ENCODE measurements at places on chromosomes 12 and 14.

GRCh38 chr14:101789222-101789621, 27.7 kb downstream of the PPP2R5C start:
- no peak for DNase-seq

DNA sequence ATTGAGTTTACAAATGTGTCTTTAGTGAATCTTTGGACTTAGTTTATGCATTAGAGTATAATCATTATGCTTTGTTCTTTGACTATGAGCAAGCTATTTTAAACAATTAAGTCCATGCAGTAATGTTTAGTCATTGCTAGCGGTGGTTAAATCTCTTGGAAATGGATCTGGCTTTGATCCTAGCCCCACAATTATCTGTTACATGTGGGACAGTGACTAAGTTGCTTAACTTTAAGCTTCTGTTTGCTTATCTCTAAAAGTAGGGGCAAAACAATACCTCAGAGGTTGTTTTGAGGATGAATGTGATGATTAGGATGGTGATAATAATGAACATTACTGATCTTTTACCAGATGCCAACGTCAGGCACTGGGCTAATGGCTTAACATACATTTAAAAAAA, 124.2 kb downstream of the NPAS3 start:
- no peak for DNase-seq

GRCh38 chr12:109640961-109641360, 67.4 kb downstream of the MVK start:
- DNase-seq: no peak

DNA sequence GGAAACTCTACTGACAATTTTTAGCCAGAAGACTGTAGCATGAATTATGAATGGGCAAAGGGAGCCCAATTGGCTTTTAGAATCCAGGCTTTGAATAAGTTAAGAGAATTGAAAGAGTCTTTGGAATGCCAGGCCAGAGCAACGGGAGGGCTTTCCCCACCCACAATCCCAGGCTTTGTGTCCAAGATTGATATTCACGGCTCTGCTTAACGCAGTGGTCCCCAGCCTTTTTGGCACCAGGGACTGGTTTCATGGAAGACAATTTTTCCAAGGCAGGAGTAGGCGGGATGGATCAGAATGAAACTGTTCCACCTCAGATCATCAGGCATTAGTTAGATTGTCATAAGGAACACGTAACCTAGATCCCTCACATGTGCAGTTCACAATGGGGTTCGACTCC, 79.6 kb downstream of the EPS8 start:
- no peak for DNase-seq

GRCh38 chr14:79325557-79325956, 885.7 kb downstream of the DIO2 start:
- DNase-seq: no peak

DNA sequence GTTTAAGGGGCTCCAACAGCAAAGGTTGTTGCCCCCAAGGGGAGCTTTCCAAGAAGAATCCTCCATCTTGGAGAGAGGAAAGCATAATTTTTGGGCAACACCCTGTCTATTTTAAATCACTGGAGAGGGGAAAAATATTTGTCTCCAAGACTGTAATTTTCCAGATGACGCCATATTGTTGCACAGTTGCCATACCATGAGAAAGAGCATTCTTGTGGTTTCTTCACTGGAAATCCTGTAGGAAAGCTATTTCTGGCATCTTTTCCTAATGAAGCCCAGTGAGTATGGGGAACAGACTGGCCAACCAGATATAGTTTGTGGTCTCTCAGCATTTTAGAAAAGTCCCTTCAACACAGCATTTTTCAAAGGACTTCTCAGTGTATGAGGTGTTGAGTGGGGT, 88.1 kb upstream of the MANSC4 start:
- no peak for DNase-seq

- DNase-seq: no peak
Measured at GRCh38 chr14:98304574-98304973, 967.4 kb downstream of the BCL11B start.

DNA sequence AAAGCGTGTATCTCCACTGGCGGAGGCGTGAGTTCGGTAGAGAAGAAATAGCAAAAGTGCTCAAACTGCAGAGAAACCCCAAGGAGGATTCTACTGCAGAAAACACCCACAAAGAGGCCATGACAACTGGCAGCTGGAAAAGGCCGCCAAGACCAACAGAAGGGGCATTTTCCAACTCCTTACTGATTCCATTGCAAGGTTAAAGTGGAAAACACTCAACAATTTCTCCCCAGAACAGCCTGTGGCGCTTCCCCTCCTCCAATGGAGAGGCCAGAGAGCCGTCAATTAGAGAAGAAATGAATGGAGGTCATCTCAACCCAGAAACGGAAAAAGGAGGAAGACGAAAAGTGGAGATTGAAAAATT, 618 bp upstream of the ANKRD52 start:
- no peak for DNase-seq

DNA sequence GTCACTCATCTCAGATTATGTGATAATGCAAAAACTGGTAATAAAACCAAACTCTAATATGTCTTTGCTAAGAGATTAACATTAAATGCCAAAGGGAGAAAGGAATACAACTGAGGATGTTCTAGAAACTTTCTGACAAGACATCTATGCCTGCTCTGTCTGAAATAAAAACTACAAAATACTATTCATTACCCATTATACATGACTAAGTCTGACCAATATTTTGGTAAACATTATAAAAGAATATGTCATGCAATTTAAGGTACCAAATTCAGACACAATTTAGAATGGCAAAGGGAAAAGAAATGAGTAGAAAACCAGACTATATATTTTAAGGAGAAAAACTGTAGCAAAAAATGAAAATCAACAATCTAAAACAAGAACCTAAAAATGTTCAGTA, 39.5 kb downstream of the UBR7 start:
- no peak for DNase-seq

GRCh38 chr14:53969326-53969725, 12.7 kb upstream of the BMP4 start:
- no peak for DNase-seq

GRCh38 chr12:87661786-87662377, 367.3 kb downstream of the C12orf50 start:
- no peak for DNase-seq

DNA sequence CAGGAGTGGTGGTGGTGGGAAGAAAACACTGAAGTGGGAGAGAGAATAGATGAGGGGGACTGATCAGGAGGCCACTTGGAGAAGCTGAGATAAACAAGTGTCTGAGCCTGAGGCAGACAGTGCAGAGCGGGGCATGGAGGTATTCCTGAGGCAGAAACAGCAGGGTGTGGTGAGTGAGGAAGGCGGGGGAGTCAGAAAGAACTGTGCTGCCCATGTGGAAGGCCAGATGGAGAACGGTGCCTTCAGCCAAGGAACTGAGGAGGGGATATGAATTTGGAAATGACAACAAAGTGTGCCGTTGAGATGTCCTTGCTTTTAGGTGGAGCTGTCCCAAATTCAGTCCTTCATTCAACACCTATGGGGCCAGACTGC, 13.7 kb downstream of the APPL2 start:
- DNase-seq: no peak

DNA sequence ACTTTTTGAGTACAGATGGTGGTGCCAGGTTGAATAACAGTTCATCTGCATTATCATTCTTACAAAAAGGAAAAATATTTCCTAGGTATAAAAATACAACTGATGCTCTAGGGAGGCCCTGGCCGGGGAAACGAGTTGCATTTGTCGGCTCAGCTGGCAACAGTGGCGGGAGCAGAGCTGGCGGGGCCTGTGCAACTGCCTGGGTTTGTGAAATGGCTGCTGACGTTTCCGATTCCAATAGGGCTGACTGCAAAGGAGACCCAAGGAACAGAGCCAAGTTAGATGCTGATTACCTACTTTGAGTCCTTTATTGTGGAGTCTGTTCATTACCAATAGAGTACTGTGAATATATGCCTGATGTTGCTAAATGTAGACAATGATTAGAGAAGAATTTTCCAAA, 25.8 kb upstream of the PHLDA1 start:
- DNase-seq: no peak

- no peak for DNase-seq
Measured at GRCh38 chr12:127162307-127162706, 1104.7 kb upstream of the TMEM132C start.

DNA sequence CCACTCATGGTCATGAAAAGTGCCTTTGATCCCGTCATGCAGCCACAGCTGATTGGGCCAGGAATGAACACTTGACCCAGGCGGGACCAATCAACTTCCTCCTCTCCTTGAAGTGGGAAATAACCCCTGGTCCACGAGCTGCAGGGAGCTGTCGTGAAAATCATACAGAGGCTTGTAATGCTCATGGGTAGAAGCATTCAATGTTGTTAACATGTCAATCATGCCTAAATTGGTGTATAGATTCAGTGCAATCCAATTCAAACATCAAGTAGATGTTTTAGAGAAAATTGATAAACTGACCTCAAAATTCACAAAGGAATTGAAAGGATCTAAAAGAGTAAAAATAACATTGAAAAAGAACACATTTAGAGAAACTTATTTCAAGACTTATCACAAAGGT, 1019.0 kb upstream of the TMEM132C start:
- DNase-seq: no peak

GRCh38 chr14:22152161-22152870, 436.7 kb downstream of the DAD1 start:
- no peak for DNase-seq

DNA sequence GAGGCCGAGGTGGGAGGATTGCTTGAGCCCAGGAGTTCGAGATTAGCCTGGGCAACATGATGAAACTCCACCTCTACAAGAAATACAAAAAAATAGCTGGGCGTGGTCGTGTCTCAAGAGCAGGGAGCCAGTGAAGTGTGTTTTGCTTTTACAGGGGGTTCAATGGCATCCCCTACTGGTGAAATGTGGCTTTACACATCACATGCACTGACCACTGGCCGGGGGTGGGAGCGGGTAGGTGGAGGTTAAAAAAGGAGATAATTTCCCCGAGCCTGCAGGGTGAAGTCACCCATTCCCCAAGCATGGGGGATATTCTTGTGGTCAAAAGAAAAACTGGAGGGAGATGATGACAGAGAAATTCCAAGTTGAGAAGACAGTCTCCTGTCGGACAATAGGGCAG, 63.6 kb upstream of the PWP1 start:
- DNase-seq: no peak

DNA sequence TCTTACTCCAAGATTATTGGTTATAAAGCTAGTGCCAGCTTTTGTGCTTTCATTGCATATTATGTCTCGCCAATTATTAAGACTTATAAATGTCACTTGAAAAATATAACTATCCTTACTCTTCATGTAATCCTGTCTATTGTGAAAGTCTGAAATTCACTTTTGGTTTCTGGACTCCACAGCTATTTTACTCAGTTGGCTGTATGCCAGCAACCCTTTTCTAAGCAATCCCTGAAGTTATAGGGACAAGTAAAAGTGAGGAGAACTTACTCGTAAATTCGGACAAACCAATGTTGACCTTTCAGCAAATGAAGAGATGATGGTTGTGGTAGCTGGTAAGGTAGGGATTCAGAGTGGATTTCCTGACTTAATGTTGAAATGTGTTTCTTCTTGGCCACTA, 196.3 kb downstream of the NPAS3 start:
- DNase-seq: no peak

- no peak for DNase-seq
Measured at GRCh38 chr14:35571598-35571997, 37.6 kb downstream of the INSM2 start.

DNA sequence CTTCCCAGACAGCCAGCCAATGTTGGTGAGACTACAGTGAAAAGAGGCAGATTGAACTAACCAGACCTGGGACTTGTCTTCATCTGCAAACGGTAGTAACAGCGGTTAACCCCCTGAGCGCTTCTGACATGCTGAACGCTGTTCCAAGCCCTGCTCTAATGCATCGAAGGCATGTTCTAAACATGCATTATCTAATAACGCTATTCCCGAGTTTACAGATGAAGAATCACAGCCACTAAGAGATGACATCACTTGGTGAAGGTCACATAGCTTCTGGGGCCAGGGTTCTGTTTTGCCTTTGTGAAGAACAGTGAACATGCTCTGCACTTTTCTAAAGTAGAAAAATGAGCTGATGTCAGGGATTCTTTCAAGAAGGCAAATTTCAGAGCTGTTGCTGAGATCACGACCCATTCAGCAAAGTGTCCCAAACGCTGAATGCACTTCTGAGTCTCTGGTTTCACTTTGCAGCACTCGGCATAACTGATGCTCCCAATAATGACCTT, 56.0 kb downstream of the FOS start:
- DNase-seq: no peak

- no peak for DNase-seq
Measured at GRCh38 chr12:110636516-110636915, 22.6 kb downstream of the TCTN1 start.

- DNase-seq: no peak
Measured at GRCh38 chr12:81300454-81300853, 222.6 kb downstream of the ACSS3 start.

GRCh38 chr12:4819654-4820053, 90.1 kb upstream of the KCNA1 start:
- no peak for DNase-seq

DNA sequence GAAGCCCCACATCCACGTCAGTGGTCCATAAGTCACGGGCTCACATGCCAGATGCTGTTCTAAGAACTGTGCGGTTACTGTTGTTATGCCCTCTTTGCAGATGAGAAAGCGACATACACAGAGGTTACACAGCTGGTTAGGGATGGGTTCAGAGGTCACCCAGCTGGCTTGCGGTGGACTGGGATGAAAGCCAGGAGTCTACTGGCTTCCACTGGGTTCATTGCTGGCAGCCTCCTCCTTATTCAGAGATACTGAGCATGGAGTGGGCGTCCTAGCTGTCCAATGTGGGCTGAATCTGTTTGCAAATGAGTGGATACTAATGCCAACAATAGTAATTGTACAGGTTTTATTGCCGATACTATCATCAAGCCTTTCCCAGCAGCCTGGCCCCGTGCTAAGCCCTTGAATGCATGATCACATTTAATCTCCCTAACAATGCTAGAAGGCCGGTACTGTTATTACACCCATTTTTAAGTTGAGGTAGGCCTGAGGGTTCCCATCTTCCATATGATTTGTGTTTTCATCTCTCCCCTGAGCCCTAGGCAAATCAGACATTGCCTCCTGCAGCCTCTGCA, 129.1 kb downstream of the PLXNC1 start:
- DNase-seq: no peak

DNA sequence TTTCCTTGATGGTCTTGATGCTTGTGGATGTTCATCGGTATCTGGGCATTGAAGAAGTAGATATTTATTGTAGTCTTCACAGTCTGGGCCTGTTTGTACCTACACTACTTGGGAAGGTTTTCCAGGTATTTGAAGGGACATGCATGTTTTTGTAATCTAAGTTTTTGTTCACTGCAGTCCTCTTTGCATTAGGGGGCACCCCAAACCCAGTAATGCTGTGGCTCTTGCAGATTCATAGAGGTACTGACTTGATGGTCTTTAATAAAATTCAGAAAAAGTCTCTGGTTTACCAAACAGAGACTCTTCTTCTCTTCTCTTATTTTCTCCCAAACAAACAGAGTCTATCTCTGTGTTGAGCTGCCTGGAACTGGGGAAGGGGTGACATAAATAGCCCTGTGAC, 150.9 kb upstream of the SLC16A7 start:
- no peak for DNase-seq

- DNase-seq: peak; percentile 15
Measured at GRCh38 chr12:91778938-91779400, 366.7 kb downstream of the BTG1 start.
